ENCODE measurements at places on chromosomes 2 and 18.

- no peak for DNase-seq
Measured at GRCh38 chr2:66334237-66335029, 100.5 kb upstream of the MEIS1 start.

DNA sequence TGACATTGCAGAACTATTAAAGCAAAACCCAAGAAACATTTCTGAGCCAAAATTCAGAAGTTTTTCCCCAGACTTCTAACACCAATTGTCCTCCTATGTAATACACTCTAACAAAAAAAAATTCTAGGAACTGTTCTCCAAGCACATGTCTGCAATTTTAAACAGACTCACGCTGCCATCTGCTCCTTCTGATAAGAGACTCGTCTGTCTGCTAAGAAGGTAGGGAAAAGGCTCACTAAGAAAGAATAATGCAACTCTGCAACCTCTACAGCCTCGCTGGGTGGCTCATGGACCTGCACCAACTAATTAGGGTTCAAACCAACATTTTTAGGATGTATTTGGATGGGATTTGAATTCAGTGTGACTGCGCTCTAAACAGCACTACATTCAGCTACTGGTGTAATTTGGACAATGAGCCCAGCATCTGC, 366.5 kb downstream of the DSC3 start:
- no peak for DNase-seq

GRCh38 chr2:54656863-54657262, 66.6 kb upstream of the EML6 start:
- no peak for DNase-seq

GRCh38 chr2:129008055-129008880, 689.6 kb upstream of the HS6ST1 start:
- no peak for DNase-seq

DNA sequence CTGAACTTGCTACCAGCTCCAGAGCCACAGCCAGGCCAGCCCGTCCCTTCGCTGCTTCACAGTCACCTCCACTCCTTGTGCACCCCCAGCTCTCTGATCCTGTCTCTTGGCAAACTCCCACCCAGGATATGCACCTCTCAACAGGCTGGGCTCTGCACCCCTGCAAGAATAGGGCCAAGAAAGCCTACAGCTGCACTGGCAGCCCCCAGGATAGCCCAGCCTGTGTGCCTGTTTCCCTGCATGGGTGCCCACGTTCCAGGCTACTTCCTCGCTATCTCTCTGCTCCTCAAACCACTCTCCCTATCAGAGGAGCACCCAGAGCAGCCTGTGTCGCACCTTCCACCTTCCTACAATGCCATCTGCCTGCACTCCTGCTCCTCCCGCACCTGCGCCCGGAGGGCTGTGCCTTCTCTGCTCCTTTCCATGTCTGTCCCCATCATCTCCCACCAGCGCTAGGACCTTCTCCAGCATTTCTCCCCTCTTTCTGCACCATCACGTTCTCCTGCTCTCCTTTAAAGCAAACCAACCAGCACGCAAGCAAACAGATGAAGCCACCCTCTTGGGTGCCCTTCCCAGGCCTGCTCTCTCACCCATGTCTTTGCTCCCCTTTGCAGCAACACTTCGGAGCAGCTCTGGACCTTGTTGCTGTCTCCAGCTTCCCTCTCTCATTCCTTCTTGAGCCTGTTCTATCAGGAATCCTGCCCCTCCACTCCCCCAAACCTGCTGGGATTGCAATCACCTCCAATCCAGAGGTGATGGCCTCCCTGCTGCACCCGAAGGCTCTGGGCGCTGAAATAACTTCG, 313.2 kb upstream of the HS6ST1 start:
- no peak for DNase-seq

DNA sequence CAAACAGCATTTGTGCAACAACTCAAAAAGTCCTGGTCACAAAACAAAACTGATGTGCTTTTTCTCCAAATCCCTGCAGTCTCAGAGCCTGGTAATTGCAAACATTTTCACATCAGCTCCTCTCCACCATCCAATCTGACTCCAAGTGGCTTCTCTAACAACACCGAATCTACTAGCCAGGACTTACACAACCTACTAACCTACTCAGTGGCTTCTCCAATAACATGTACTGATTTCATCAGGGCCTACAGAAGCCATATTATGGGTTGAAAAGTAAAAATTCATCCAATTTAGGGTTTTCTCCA, 104.3 kb downstream of the COLEC12 start:
- DNase-seq: no peak

DNA sequence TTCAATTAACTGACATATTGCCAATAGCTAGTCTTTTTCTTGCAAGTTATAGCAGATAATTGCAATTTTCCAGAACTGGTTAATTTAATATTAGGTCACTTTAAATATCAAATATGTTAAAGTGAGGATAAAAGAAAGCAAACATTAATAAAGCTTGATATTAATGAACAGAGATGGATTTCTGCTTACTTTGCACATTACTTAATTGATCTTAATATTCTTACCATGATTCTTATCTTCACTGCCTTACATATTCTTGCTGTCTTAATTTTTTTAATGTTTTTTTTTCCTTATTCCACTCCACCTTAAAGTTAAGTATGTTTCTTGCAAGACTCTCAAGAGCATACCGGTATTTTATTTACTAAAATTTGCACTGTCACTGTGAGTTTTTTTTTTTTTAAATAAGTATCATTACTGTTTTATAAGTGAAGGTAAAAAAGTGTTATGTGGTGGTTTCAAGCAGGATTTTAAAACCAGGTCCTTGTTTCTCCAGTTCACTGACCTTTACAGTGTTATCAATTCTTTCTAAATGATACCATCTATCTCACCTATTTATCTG, 33.9 kb downstream of the PPP3R1 start:
- DNase-seq: no peak

DNA sequence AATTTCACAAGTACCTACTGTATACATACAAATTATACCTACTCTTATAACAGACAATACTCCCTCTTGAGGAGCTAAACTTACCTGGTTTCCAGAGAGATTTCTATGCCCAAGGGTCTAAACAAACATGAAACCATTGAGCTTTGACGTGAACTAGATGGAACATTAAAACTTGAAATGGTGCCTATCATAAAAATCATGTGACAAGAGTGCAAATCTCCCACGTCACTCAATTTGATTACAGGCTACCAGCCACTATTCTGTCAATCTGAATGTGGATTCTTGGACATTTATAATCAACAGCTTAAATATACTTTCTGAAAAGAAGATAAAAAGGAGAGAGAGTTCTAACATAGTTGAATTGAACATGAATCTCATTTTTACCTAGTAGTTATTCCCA, 297.1 kb upstream of the SESTD1 start:
- DNase-seq: no peak

DNA sequence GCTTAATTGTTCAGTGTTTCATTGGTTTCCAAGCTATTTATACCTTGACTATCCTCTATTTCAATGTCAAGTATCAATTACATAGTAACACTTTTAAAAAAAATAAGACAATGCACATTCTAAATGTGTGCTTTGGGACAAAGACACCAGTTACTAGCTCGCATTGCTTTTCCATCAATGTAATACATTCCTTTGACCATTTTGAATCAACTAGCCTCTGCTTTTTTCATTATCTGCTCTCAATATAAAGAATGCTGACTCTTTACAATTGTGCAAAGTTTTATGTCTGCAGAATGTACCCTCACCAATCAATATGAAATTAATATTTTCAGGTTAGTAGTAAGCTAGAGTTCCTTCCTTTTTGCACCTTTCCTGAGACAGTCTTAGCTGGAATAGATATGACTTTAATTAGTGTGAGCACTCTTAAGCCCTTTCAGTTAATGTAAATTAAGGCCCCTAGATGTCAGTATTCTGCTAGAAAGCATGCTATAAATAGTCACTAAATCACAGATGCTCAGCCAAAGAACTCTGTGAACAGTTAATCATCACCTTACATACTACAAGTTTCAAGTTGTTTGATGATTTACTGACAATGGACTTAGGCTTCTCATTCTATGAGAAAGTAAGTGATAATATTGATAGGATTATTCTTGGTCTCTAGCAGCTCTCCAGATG, 413.6 kb downstream of the PTH2R start:
- DNase-seq: no peak

GRCh38 chr2:10158681-10159080, 36.1 kb downstream of the RRM2 start:
- DNase-seq: no peak

DNA sequence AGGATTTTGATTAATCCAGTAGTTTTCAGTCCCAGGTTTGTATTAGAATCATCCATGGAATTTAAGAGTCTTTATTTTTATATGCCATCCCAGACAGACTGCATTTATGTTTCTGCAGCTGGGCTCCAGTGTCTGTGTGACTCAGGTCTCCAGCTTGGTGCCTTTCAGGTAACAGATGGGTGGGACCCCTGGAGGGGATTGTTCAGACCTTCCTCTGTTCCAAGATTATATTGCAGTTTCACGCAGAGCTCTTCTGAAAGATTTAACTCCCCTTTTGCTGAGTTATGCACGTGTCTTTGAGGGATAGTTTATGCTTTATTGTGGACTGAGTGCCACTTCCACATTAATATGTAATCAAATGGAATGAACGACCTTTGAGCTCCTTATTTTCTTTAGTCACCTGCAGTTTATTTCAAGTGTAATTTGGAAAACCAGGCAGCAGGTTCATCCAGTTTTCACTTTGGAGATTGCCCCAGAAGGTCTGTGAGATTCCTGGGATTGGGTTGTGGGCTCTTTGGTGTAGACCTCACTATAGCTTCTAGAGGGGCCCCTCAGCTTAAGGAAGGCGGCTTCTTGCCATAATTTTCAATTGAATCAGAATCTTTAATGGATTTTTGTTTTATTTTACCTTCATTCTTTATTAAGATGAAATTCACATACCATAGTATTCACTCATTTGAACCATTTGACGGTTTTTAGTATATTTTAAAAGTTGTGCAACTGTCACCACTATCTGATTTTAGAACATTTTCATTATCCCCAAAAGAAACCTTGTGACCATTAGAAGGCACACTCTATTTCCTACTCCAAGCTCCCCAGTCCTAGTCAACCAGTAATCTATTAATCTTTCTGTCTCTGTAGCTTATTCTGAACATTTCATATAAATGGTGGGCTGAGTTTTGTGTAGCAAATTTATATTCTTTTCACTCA, 135.0 kb downstream of the WDSUB1 start:
- no peak for DNase-seq

DNA sequence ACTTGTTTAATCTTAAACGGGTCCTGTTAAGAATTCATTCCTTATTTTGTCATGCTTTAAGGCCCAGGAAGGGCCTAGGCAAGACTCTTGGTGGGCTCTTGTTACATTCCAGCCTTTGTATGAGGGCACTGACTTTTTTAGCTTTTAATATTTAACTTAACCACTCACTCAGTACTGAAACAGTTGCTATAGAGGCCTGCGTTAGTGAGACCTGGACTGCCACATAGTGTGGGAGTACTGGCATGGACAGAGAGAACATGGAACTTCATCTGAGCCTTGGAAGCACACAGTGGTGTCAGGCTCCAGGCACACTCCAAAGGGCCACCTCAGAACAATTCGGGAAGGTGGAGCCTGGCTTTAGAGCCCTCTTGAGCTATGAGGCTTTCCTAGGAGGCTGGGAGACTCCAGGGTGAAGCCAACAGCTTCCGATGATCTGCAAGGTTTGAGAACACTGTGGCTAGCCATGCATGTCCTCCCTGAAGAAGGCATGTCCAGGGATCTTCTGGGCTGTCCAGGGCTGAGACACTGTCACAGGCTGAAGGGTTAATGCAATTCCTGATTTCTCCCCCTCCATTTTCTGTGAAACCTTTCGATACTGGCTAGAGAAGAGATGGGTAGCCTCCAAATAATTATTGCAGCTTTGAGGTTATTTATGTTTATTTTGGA, 155.4 kb upstream of the ACAA2 start:
- no peak for DNase-seq

DNA sequence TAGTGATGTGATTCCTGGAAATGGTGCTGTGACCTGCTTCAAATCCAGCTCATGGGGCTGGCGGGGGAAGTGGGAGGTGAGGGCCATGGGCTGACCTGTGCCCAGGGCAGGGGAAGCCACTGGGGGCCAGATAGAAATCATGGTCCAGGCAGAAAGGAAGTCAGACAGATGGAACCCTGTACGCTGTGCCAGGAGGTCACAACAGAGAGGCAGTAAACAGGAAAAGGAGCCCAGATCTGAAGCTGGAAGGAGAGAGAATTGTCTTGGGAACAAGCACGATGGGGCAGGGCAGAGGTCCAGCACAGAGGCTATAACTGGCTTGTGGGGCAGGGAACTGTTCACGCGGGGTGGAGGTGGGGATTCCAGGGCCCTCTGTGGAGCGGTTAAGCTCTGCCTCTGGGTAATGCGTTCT, 76.0 kb downstream of the RNF144A start:
- DNase-seq: no peak

DNA sequence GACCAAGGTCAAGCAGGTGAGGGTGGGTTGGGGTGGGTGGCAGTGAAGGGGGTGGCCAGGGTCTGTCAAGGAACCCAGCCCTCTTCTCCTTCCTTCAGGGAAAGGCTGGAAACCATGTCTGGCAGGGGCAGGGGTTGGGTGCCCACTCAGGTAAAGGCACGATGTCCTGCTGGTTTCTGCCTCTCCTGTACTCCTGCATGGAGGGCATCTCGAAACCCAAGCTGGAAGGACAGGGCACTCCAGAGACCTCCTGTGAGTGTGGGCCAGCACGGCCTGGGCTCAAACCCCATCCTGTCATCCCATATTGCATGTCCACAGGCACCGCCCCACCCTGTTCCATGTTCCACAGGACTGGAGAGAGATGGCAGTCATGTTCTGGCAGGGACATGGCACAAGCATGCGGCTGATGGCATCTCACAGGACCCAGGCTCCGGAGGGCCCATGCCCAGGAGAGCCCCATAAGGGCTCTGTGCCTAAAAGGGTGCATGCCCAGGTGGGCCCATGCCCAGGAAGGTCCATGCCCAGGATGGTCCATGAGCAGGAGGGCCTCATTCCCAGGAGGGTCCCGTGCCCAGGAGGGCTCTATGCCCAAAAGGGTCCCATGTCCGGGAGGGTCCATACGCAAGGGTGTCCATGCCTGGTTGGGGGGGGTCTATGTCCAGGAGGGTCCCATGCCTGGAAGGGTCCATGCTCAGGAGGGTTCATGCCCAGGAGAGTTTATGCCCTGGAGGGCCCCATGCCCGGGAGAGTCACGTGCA, 6.4 kb downstream of the GPR35 start:
- DNase-seq: no peak

DNA sequence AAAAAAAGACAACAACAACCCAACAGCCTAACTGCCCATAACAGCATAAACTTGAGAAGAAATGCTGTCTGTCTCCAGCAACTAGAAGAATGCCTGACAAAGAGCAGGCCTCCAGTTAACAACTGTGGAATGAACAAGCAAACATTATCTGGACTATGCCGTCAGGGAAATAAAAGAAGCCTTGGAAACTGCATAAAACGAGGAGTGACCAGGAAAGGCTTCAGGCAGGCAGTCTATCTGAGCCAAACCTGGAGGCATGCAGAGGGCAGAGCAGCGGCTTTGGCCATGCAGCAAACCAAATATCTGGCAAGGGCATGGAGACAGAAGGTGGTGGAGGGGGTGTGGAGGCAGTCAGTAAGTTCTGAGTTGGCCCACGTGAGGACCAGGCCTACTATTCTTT, 11.1 kb downstream of the HES6 start:
- no peak for DNase-seq

DNA sequence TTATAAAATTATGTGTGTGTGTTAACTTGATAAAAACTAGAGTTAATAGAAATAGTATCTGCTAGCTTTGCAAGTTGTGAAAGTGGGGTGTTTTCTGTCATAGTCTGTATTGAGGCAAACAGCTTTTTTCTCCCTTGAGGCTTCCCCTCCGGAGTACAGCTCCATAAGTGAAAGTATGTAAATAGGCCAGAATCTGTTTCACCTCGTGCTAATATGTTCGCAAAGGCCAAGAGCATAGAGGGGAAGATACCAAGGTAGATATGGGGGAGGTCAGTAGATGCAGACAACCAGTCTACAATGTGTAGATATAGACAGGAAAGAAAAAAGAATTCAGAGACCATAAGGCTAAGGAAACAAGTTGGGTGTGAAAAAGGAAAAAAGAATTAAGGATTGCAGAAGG, 72.9 kb downstream of the PTRHD1 start:
- no peak for DNase-seq

Measured in cortex of kidney (tissue), 1 donor.